ENCODE measurements at places on chromosomes 2 and 18.

GRCh38 chr2:118169359-118170005 is 81.2 kb downstream of the INSIG2 start:
- DNase-seq = no peak

- no peak for DNase-seq
Observed at GRCh38 chr2:74751981-74752851, 81.7 kb upstream of the HK2 start.

DNA sequence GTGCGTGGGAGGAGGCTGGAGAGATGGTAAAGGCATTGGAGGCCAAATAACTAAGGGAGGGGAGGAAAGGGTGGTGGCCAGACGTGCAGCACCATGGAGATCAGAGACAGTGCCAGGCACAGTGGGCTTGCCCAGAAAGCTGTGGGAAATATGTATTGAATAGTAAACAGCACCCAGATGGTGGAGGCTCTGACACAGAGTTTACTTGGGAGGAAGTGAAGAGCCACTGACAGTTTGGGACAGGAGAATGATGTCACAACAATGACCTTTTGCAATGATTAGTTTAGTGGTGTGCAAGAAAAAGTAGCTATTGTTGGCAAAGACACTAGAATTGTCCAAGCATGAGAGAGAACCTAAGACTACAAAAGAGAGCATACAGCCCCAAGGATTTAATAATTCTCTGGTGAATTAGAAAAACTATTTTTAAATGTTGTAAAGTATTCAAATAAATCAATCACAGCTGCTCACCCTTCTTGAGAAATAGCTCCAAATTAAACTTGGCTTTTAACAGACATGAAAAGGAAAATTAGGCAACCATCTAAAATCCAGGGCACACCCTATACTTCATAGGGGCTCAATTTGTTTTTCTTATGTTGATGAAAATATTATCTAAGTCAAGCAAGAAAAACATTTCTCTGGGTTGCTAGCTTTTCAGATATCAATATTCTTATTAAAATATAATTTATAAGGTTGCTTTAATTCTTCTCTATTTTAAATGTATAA is 458.7 kb upstream of the HNRNPA3 start:
- no peak for DNase-seq

- no peak for DNase-seq
Observed at GRCh38 chr18:70423120-70423519, 134.3 kb downstream of the SOCS6 start.

DNA sequence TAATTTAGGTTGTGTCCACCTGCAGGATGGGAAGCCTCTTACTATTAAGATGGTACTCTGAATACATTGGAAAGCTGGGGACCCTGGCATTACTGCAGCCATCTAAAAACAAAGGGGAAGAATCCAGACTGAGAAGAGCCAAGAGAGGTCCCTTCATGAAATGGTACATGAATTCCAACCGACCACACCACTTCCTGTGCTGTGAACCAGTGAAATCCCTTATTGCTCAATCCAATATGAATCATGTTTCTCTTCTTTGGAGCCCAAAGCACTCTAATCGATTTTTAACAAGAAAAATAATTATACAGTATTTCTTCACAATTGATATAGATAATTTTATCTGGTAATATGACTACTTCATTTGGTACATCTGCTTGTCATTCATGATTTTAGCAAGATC is 479.7 kb upstream of the RAB6C start:
- no peak for DNase-seq

GRCh38 chr2:7430869-7431641 is 513.8 kb downstream of the RNF144A start:
- DNase-seq = no peak

Data from fibroblast of lung (primary cell).